ENCODE measurements at places on chromosomes 4 and X.

- no peak for DNase-seq
These were observed 214.8 kb downstream of the SPATA18 start for GRCh38 chr4:52265781-52266525.

DNA sequence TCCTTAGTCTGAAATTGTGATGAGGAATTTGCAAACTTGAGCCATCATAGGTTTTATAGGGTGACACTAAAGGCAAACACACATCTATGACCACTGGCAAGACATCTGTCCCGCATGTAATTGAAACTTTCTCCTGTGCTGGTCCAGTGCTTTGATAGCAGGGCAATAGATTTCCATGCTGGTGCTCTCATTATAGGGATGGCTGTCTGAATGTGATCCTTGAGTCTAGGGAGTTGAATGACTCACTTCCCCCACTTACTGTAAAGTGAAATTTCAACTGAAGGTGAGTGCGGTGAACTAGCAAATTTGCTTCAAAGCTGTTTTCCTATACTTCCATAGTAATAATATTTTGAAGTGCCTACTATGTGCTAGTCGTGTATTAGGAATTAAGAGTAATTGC lies 1630.0 kb downstream of the STIM2 start:
- DNase-seq, result no peak

DNA sequence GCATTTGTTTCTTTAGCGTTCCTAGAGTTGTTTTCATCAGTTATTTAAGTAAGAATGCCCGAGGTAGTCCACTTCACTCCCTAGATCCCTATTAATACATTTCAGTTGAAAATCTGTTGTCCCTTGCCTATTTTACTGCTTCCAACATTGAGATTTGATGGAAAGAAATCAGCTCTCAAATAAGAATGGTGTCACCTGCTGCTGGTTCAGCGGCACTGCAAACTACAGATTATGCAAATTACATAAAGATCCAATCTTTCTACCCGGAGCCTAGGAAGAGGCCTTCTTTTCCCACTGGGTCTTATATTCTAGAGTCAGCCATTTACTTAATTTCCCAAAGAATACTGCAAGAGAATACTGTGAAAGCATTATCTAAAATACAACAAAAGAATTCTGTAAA lies 597.6 kb upstream of the MAGEB2 start:
- no peak for DNase-seq

DNA sequence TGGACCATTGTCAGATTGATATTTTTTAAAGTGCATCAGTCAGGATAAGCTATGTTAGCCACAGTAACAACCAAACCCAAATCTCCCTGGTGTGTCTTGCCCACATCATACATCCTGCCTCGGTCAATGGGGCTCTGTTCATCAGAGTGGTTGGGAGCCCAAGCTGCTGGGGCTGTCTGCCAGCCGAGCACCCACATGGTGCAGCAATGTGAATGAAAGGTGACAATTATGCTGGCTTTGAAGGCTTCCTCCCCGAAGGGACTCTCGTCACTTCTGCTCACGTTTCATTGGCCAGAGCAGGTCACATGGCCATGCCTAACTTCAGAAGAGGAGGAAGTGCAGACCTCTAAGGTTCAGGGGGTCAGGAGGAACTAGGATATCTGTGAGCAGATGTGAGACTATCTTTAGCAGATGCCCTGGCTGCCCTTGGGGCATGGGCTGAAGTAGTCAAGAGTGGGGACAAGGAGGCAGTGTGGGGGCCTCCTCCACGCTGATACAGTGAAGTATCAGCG lies 1.3 kb upstream of the JAKMIP1 start:
- DNase-seq, result no peak

DNA sequence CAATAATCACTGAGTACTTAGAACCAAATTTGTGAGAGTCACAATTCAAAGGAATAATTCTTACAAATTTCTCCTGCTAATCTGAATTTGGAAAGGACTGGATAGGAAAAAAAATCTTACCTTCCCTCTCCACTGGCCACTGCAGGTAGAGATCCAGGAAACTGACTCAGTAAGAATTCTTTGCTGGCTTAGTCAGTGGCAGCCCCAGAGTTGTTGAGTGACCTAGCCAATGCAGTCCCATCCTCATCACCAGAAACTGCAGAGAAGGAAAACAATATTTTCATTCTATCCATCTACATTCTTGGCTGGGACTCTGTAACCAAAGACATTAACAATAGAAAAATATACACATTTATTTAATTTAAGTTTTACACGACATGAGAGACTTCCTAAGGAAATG lies 572.0 kb downstream of the ADGRL3 start:
- no peak for DNase-seq

GRCh38 chrX:31889088-31889487 lies 817.2 kb upstream of the FTHL17 start:
- DNase-seq, result no peak

- no peak for DNase-seq
These were observed 3.6 kb downstream of the IL9R start for GRCh38 chrX:156001001-156001666.

GRCh38 chr4:84482564-84483563 lies 16.2 kb downstream of the NKX6-1 start:
- no peak for DNase-seq

DNA sequence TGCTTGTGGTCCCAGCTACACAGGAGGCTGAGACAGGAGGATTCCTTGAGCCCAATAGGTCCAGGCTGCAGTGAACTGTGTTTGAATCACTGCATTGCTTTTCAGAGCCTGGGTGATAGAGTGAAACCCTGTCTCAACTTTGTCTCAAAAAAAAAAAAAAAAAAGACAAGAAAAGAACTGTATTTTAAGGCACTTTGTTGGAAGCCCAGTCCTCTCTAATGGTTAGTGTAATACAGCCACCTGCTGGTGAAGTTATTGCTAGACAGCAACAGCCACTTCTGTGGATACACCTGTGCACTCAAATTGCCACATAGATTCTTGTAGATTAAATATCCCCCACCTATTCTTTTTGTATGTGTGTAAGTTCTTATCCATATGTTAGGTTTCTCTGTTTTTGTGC lies 10.1 kb upstream of the FGG start:
- DNase-seq, result peak; percentile 10

- DNase-seq, result no peak
These were observed 522.3 kb downstream of the TRIML1 start for GRCh38 chr4:188661502-188661901.

GRCh38 chrX:77704881-77705280 lies 81.1 kb downstream of the ATRX start:
- no peak for DNase-seq

- DNase-seq, result no peak
These were observed 2.5 kb downstream of the ARSJ start for GRCh38 chr4:113976741-113977525.

- DNase-seq, result no peak
These were observed 201.2 kb downstream of the NPNT start for GRCh38 chr4:106096454-106096853.

DNA sequence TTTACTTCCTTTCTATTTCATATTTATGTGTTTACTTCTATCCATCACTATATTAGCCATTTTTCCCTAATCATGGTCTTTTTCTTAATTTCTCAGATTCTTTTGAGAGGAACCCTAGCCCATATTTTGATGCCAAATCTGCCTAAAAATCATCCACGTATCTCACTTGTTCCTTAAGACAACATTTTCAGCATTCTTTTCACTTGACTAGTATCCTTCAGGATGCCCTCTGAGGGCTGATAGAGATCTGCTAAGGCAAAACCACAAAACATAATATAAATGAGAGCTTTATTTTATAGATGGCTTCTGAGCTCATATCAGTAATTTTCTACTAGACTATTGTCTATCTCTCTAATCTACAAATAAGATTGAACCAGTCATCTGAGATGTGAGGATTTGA lies 341.9 kb downstream of the GPM6A start:
- DNase-seq, result no peak

DNA sequence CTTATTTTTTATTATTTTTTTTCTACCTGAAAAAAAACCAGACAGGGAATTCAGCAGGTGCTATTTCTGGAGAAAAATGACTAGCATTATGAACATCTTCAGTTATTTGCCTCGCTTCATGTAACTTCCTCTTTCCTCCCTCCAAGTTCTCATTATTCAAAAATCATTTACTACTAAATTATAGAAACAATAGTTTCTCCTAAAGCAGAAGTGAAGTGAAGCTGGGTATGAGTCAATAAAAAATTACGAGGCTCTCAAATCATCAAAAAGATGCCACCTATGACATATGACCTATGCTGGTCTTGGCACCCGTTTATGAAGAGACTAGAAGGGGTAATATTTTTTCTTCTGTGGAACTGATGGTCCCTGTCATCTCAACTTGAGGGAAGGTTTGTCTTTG lies 145.0 kb upstream of the AADAT start:
- DNase-seq, result no peak

GRCh38 chr4:93065790-93066189 lies 762.0 kb downstream of the GRID2 start:
- DNase-seq, result no peak

DNA sequence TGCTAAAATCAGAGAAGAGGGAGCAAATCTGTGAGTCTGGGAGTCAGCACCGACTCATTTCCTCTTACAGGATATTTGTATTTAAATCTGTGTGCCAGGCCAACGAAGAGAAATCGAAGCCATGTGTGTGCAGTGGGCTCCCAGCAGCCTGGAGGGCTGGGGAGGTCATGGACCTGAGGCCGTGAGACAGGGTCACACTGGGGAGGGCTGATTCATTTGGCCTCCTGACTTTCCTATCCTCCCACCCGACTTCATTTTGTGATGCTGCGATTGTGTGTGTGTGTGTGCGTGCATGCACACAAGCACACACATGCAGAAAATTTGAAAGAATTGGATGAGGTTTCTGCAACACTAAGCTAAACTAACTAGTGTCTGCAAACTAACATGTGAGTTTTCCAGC lies 48.7 kb upstream of the STX18 start:
- DNase-seq, result peak; percentile 52

DNA sequence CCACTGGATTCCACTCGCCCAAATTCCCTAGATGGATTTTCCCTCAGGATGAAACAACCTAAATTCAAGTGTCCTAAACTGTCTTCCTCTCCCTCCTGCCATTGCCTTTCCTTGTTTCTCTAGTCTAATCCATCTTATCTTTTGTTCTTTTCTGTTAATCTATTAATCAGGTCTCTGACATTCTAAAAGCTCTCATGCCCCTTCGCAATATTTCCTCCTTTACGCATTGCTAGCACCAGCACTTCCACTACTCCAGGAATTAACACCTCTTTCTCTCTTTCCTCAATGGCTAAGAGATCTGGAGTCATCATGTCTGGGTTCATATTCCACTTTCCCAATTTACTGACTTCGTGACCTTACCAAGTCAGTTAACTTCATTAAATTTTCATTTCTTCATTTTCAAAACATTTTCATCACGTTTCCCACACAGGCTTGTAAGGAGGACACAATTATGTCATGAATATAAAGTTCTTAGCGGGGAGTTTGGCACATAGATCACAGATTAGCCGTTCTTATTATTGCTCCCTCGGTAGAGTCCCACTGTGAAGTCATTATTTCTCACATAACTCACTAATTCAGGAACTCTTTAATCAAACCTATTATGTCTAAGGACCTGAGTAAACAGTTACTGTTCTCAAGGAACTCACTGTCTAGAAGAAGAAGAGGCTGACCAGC lies 45.3 kb downstream of the FAT4 start:
- DNase-seq, result no peak

- DNase-seq, result no peak
These were observed 68.2 kb downstream of the GPC3 start for GRCh38 chrX:133916984-133917722.

DNA sequence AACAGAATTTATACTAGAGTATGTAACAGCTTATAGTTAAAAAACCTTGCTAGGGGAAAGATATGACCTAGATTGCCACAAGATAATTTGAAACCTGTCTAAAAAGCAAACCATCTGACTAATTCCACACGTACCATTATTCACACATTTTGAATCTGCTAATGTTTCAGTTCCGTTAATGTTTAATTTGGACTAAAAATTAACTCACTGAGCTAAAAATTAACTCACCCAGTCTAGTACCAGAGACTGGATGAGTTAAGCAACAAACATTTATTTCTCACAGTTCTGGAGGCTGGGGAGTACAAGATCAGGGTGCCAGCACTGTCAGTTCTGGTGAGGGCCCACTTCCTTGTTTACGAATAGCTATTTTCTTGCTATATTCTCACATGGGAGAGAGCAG lies 231.5 kb upstream of the DIAPH2 start:
- DNase-seq, result no peak

- no peak for DNase-seq
These were observed 226.2 kb downstream of the TACR3 start for GRCh38 chr4:103493450-103494159.

- DNase-seq, result no peak
These were observed at the start of gene DAPP1 for GRCh38 chr4:99816545-99817308. Gene DAPP1 (plus strand): TSS chr4:99816827. CDS start chr4:99816914, 87 bp downstream.

- DNase-seq, result no peak
These were observed 78.9 kb downstream of the MBNL3 start for GRCh38 chrX:132409780-132410556.

DNA sequence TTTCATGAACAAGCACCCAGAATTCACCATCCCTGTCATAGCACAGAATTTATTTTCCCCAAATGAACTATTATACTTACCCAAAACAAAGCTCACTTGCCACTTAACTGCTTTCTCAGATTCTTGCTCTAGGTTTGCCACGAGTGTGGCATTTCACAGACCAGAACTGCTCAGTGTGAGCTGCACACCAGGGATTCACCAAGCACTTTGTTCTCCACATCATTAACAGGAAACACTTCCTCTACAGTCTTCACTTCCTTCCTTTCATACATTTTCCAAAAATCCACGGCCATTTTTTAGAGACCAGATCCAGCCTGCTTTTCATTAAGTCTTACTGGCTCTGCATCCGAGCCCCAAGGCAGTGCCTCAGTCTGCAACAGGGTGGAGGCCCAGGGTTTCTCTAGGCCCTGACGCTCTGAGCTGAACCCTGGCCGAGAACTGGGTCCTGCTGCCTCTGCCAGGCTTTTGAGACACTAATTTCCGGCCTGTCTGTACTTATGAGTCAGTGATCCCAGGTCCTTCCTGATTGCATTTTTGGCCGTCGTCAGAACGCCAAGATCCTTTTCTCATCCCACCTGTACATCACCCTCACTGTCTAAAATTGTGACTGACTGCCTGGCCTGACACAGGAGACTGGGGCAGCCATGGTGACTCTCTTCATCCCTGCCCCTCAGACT lies 67.6 kb upstream of the MTNR1A start:
- peak; percentile 30 for DNase-seq

- no peak for DNase-seq
These were observed 38.7 kb upstream of the FRAS1 start for GRCh38 chr4:78018271-78019049.

DNA sequence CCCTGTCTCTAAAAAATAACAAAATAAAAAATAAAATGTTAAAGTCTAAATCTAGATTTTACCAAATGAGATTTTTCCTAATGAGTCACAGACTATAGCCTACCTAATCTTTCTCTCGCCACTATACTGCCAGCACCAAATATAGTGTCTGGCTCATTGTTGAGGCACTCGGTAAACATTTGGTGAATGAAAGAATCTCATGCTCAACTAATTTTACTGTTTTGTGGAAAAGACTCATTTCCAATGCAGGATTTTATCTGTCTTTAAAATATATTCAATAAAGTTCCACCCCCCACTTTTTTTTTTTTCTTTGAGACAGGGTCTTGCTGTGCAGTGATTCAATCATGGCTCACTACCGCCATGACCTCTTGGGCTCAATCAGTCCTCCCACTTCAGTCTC lies 71.5 kb downstream of the PLS3 start:
- no peak for DNase-seq

- no peak for DNase-seq
These were observed 15.1 kb upstream of the TNIP2 start for GRCh38 chr4:2771264-2771663.
